ENCODE measurements at places on chromosomes 7 and 10.

- no peak for DNase-seq
Measured at GRCh38 chr7:135666846-135667245, 4.5 kb downstream of the STMP1 start.

DNA sequence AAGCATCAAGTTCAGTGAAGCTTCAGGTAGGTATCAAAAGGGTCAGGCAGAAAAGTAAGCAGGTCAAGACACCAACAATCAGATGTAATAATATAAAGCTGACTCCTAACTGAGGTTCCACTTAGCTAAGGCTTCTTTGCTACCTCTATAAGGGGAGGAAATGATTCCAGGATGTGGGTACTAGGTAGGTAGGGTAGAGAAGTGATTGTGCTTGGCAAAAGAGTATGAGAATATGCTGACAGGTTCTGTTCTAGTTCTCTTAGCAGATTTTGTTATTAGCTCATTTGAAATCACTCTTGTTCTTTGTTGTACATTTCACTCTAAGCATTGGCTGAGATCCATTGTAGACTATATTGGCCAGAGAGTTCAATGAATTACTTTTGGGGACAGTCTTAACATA lies 40.7 kb upstream of the CBLL1 start:
- no peak for DNase-seq

- no peak for DNase-seq
Measured at GRCh38 chr10:99850767-99851340, 68.4 kb downstream of the ABCC2 start.

DNA sequence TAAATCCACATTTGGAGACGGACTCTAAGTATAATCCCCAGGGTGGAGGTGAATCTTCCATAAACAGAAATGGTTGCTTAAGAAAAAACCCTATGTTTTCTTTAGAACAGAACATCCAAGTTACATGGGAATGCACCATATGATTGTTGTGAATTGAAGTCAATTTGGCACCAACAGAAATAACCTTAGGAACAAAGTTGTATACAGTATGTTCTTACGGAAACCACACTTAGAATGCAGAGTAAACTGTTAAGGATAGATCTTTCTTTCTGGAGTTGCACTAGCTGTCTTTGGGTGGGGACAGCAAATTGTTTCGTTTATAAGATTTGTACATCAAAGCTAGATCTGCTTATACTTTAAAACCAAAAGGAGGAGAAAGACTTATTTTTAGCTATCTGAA lies 316.4 kb downstream of the PTEN start:
- no peak for DNase-seq

DNA sequence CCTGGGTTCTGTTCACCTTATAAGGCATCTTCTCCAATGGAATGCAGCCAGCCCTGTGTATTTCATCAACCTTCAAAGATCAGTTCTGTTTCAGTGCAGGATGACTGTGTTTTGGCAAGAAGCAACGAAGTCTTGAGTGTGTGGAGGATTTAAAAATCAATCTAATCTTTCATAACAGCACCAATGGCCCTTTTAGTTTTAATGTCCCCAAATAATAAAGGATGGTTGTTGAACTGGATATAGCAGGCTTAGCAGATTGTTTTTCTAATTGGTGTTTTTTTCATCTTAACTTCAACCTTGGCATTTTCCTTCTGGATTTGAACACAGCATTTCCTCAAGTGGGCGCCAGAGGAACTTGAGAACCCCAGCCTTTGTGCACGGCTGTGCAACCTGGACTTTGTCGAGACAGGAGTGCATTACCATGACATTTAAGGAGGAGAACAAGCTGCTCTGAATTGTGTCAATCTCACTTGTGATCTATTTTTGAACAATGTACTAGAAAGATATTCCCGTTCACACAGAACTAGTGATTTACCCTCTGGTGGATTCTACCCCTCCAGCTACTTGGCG lies 313.3 kb upstream of the AKR1E2 start:
- no peak for DNase-seq
